Stimulated activated CD4-positive, alpha-beta T cell treated with anti-CD3 and anti-CD28 coated beads, Interleukin-1b, Interleukin-23, amount 100 ng/mL, for 1 hour (primary cell): ENCODE measurements at places on chromosomes 6 and 20.

DNA sequence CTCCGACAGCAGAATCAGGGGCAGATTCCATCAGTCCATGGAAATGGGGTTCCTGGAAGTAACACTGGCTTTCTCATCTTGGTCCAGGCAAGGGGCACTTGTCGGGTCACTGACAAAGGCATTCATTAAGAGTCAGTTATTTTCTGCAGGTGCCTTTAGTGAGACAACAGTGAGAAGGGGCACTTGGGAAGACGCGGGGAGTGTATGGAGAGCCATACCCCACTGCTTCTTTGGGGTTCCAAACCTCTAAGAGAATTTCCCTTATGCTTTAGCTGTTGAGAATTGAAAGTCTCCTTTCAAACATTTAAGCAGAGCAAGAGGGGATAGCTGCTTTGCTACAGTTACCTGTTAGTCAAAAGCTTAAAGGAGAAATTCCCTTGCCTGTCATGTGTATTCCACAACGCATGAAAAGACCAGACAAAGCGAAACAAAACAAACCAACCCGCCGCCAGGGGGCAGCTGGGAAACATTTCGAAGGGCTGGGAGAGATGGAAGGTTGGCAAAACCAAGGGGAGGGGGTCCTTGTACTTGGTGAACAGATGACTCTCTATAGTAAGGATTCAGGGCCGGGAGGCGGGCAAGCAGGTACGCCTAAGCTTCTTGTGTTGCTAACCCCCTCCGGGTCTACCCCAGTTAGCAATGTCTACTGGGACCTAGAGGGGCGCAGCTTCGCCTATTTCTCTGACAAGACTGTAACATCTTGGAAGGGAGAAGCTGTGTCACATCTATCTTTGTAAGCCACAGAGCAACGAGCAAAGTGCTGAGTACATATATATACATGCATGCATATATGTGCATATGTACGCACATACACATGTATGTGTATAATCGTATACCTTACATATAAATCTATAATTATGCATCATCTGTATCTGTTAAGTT, 474.9 kb upstream of the AGPAT4 start:
- no peak for DNase-seq

GRCh38 chr20:52291109-52291508, 99.5 kb upstream of the ZFP64 start:
- DNase-seq: no peak

DNA sequence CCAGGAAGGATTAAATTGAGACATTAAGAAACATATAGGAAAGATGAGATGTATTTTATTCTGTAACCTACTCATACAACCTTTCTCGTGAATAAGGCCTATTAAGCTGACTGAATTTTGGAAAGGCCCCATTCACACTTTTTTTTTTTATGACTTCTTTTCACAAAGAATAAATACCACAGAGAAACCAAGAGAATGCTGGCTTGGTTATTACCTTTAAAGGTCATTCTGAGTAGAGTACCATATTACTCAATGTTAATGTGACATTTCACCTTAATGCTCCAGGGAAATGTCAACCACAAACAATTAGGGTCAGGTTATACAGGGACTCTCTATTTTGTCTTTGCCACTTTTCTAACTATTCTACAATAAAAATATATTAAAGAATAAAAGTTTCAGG, 204.9 kb upstream of the PTCHD4 start:
- no peak for DNase-seq

- DNase-seq: no peak
Observed at GRCh38 chr20:36454332-36454697, 87.0 kb upstream of the MYL9 start.

DNA sequence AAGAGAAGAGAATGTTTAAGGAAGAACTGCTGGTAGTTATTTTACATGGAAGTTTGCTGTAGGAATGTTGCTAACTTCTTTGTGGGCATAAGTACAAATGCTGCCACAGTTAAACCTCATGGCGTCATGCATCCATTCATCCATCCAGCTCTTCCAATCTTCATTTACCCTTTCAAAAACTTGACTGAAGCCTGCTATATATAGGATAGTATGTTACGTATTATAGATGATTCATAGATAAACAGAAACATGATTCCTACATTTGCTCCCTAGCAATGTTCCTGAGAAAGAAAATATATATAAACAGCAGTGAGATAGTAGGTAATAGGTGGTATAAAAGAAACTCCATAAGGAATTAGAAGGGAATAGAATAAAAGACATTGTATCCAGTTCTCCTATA, 93.7 kb downstream of the NDUFAF5 start:
- DNase-seq: no peak
